ENCODE measurements at places on chromosomes 7 and 10.

DNA sequence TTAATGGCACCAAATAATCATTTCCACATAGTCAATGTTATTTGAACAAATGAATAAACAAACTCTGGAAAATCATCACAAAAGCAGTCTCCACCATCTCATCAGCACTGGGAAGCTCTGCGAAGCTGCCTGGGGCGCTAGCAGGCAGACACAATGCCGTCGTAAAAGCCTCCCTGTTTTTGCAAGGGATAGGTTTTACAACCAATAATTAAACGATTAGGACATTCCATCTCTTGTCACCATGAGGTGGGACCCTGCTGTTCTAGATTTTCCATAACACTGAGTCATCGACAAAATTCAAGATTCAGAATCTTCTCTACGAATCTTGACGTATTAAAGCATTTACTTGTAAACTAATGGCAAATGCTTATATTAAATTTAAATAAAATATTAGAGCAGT is 172.8 kb upstream of the AKR1E2 start:
- DNase-seq, result no peak

DNA sequence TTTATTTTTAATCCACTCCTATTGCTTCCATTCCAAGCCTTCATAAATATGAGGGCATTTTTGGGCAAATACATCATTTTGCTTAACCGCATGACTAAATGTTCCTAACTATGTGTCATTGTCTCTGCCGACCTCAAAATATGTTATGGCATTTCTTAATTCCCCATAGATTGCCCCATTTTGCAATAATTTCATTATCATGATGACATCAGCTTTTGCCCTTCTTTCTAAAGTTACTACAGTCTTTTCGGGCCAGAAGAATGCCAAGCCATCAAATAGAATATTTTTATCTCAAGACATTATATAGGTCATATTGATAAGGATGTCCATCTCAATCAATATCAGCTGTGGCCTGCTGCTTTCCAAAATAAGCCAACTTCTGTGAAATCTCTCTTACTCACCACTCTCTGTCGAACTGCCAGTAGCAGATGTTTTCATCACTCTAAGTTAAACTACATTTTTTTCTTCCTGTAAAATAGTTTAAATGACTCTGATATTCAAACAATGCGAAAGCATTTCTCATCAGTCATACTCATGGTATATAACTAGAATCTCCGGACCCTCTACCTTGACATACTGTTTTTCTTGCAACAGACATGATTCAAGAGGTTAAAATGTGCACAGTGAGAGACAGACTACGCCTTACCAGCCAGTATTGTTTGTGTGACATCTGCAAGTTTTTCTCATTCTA is 1254.6 kb upstream of the CELF2 start:
- no peak for DNase-seq

- no peak for DNase-seq
Measured at GRCh38 chr7:97480772-97481390, 251.0 kb upstream of the TAC1 start.

DNA sequence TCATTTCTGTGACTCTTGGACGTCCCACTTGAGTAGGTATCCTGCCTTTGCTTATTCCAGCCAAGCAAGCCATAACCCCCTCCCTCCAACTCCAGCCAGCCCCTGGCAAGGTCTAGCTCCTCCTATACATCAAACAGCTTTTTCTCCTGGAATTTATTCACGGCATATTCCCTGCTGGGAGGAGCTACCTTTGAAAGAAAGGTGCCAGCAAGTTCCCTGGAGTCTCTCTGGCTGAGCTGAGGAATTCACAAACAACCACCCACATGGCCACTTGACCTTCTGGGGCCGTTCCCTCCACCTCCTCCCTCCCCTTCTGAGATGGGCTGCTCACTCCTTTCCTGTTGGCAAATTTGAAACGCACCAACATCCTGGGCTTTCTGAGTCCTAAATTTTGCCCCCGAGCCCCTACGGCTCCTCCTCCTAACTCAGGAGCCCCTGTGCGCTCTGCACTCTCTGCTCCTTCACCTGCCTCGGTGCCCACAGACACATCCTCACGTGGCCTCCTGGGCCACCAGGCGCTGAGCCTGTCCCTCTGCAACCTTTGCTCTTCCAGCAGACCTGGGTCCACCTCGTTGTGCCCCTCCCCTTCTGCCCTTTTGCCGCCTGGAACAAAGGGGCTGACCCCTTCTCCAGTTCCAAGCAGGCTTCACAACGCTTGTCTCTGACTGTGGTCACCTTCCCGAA is 48.0 kb downstream of the HSPA12A start:
- no peak for DNase-seq

- no peak for DNase-seq
Measured at GRCh38 chr7:80124526-80125264, 9.9 kb upstream of the GNAI1 start.

DNA sequence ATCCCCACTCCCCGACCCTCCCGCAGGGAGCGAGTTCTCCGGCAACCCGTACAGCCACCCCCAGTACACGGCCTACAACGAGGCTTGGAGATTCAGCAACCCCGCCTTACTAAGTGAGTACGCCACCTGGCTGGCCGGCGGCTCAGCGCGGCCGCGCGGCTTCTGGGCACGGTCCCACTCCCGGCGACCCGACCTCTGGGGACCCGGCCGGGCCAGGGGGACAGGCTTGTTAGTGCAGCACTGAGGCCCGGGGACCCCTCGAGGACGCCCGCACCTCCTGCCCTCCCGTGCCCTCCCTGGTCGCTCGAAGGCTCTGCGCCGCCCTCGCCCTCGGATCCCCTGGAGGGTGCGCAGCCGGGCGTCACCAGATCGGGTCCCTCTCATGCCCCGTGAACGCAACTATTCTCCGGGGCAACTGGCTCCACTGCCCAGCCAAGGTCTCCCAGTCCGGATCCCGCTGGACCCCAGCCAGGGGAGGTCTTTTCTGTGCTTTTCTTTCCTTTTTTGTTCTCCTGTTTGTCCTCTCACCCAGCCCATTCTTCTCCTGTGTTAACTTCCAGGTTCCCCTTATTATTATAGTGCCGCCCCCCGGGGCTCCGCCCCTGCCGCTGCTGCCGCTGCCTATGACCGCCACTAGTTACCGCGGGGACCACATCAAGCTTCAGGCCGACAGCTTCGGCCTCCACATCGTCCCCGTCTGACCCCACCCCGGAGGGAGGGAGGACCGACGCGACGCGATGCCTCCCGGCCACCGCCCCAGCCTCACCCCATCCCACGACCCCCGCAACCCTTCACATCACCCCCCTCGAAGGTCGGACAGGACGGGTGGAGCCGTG is 81.8 kb downstream of the PAX2 start:
- DNase-seq, result no peak

DNA sequence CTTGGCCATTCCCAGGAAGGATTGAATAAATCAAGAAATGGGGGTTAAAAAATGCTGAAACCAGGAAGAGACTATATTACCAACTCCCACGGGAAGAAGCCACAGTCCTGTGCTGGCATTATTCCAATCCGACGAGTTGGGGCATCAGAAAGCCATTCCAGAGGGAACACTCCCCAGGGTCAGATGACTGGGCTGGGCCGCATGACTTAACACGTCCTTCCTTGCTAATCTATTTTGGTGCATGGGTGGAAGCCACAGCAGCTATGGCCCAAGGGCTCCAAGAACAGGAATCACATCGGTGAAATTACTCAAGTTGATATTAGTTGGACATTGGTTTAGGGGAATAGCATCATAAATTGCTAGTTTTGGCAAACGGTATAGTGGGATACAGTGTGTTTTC is 592.9 kb upstream of the NRP1 start:
- DNase-seq, result no peak

DNA sequence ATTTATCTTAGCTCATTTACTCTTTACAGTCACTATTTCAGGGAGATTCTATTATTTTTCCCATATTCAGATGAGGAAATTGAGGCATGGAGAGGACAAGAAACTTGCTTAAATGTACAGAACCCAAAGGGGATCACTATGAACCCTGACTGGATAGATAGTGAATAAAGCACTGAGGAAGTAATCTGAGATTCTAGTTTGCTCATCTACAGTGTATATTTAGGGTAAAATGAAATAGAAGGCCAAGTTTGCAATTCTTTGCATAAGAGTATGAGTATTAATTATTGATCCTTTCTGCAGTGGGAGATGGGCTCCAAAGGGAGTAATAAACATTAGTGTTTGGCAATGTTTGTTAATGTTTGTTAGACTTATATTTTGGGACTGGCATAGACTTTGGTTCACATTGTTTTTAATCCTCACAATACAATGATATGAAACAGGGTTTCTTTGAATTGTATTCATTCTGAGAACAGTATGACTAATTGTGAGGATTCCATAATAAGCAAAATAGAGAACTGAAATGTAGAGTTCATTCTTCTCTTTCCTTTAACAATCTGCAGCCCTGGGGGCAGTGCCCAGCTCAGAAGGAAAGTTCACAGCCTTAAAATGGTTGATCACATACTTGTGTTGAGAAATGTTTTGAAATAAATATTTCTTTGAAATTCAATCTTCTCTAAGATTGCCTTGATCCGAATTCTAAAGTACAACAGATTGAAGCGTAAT is 131.0 kb upstream of the ZNF804B start:
- DNase-seq, result no peak

DNA sequence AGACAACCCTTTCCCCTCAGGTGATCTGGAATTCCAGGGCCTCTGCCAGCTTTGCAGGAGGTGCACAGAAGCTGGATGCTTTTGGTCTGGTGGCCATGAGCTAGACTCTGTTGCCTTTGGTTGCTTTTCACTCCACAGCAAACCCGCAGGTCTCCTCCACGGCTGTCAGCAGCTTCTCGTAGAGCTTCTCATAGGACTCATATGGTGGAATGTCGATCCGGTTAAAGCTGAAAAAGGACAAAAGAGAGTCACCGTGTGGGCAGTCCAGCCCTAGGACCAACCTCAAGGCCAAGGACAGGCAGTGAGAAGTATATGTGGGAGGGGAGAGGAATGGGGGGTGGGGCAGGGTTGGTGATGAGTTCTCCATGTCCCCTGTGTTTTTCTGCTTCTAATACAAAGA is 113.5 kb downstream of the SMURF1 start:
- DNase-seq, result no peak

GRCh38 chr10:101690461-101690860 is 4.5 kb downstream of the FBXW4 start:
- DNase-seq, result no peak

DNA sequence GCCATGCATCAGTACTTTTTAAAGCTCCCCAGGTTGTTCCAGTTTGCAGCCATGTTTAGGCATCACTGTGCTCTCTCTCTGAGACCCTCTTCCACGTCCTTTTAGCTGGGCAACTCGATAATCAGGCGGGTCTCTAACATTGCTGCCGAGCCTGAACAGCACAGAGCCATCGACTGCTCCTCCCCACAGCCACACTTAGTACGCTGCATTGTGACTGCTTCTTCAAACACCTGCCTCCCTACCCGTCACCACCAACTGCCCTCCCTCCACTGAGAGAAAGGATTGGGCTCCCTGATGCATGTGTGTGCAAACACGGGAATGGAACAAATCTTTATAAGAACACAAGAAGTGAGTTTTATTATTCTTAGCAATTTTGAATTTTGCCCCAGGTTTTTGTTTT is 11.4 kb upstream of the TACR2 start:
- no peak for DNase-seq

- no peak for DNase-seq
Measured at GRCh38 chr10:51030480-51030879, 43.8 kb upstream of the PRKG1 start.

DNA sequence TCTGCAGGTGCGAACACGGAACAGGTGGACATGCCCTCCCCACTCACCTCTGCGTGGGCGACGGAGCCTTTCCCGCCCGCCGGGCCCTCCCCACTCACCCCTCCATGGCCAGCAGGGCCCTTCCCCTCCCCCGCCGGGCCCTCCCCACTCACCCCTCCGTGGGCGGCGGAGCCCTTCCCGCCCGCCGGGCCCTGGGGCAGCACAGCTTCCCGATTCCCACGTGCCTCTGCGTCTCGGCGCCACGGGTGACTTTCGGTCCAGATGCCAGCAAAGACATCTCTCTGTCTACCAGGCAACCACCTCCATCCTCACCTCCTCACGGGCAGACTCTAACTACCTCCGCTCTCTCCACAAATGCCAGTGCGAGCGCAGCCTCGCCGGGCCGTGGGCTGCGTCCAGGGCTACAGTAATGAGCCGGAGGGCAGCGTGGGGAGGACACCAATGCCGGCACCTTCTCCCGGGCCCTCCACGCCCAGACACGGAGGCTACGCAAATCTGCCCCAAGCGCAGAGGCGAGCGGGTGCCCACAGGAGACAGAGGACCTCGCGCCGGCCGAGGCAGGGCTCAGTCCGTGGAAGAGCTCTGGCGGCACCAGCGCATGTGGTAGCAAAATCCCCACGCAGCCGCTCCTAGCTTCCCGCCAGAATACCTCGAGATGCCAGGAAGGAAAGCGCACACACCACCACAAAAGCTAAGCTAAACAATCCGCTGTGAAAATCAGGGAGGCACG is 21.8 kb downstream of the GPER1 start:
- no peak for DNase-seq

GRCh38 chr10:43899224-43899959 is 250.7 kb upstream of the ZNF32 start:
- no peak for DNase-seq

DNA sequence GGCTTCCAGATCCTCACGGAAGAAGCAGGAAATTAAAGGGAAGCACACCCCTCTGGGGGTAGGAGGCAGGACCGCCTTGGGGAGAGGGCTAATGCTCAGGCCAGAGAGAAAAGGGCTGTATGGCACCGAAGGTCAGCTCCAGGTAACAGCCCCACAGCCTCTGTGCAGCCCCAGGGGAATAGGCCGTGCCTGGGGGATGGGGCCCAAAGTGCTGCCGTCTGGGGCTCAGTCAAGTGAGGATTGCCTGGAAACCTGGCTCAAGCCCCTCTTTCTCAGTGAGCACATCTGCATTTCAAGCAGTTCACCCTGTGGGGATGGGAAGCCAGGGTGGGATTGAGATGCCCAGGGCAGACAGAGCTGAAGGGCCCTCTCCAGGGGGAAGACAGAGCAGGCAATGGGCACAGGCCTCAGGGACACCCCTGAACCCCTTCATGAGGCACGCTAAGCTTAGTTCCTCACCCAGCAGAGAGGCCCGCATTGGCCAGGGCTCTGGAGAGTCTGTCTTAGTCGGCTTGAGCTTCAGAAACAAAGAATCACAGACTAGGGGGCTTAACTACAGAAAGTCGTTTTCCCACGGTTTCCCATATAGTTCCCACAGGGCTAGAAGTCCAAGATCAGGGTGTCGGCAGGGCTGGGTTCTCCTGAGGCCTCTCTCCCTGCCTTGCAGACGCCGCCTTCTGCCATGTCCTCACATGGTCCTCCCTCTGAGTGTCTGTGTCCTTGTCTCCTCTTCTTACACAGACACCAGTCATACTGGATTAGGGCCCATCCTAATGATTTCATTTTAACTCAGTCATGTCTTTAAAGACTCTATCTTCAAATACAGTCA is 118.2 kb downstream of the PTPN20 start:
- no peak for DNase-seq
